Stimulated activated CD8-positive, alpha-beta memory T cell treated with anti-CD3 and anti-CD28 coated beads, Interleukin-15, amount 100 ng/mL, for 4 hours (primary cell): ENCODE measurements at places on chromosomes 12 and 14.
A peak's percentile ranks its signal among the peaks of the same experiment; 100 is the strongest.

- no peak for DNase-seq
These were observed 9.0 kb upstream of the SIX1 start for GRCh38 chr14:60658211-60658690.

DNA sequence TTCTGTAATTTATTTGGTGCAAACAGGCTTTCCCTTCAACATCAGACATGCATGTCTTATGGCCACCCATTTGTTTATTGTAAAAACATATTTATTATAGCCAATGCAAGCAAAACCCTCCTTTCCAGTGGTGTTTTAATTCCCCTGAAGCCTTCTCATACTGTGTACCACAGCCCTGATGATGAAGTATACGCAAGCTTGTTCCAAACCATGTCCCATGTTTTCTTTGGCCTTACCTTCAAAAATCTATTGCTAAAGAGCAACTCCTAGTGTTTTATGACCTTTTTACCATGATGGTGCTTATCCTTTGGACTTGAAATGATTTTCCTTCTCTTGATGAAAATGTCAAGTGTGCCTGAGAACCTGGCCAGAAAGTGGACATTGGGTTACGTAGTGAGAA is 85.9 kb upstream of the CCDC91 start:
- DNase-seq, result no peak

GRCh38 chr12:74334780-74335179 is 202.9 kb upstream of the ATXN7L3B start:
- no peak for DNase-seq

GRCh38 chr14:52312931-52313355 is 1.2 kb upstream of the PTGER2 start:
- no peak for DNase-seq

DNA sequence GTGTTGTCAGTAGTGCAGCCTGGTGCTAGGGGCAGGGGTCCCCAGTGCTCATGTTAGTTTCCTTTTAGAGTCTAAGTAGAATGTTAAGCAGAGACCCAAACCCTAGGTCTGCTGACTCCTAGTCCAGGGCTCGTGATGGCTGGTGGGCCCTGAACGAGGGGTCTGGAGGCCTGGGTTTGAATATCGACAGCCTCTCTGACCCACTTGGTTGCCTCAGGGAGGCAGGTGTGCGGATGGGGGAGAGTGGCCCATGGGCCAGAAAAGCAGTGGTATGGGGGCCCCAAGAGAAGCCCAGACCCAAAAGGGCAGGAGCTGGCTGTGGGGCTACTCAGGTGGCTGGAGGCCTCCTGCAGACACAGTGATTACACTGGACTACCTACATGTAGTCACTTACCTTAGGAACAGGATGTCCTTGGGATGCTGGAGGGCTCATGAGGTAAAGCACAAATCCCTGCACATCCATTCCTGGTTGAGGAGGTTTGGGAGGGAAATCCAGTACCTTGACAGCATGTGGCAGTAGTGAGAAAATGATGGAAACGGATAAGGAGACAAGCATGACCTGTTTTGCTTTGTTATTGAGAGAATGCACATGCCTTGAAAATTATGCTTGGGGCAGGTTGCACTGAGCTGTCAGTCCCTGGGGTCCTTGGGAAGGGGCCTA is 1.7 kb upstream of the SLC25A29 start:
- no peak for DNase-seq

DNA sequence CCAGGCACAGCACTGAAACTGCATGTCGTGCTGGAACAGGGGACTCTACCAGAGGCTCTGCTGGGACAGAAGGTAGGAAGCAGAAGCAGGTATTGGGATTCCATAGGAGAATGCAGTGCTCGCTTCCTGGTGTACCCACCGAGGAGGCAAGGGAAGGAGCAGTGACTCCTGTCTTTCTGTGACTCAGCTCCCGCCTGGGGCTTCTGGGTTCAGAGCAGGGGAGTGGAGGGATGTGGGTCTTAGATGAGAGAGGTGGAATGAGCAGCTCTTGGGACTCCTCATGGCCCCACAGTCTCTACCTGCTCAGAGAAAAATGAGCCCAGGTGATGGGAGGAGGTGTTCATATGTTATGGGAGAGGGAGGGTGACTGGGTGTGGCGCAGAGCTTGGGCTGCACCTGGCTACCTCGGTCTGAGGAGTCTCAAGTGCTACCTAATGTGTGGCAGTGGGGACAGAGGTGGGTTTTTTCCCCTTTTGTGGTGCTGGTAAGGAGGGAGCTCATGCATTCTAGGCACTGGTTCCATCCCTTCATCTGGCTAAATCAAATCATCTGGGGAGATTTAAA is 26.3 kb downstream of the WNT5B start:
- no peak for DNase-seq

DNA sequence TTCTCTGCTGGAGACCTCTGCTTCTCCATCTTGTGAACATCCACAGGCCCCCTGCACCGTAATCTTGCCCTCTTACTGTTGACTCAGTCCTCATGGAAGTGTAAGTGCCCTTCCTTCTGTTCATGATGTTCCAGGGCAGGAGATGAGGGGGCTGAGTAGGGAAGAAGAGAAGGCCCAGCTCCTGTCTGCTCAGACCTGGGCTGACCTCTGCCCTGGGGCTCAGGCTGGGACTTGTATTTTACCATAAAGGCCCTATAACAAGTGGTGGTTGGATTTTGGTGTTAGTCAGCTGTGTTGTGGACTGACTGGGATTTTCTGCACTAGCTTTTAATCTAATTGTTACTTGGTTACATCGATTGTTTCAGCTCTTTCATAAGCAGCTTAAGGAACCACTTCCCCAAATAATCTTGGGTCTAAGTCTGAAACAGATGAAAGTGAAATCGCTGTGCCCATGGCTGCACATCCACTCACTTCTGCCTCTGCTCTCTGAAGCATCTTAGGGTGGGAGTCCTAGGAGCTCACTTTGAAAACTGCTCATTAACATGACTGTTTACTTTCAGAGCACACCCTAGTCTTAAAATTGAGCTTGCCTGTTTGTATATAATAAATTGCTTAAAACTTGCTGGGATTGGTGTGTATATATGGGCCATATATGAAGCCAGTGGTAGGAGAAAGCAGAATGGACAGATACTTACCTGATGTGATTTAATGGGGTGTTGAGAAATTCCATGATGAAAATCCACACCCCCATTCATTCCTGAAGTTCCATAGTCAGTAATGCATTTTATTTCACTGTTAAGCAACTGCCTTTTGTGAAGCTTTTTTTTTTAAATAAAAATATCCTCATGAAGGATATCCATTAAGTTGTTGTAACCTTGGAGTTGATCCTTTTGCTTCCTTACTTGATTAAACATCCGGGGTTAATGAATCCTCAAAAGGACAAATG is 17.7 kb downstream of the C12orf71 start:
- no peak for DNase-seq

DNA sequence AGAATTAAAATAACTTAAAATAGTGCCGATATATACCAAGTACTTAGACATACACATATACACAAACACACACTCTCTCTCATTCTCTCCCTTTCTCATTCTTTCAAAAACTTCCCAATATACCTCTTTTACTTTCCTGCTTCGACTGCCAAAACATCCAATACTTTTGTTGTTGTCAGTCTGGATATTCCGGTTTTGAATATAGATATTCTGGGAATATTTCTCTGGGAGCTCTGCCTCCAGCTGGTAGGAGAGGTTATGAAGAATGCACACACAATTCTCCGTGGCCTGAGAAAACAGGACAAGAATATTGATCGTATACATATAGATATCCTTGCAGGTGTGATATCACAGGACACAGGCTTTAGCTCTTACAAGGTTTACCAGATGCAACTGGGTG is 66.6 kb upstream of the YARS2 start:
- no peak for DNase-seq

- DNase-seq, result no peak
These were observed 2.2 kb upstream of the PPTC7 start for GRCh38 chr12:110585231-110585799.

GRCh38 chr14:75277008-75277814 is 1.4 kb upstream of the FOS start:
- no peak for DNase-seq

- no peak for DNase-seq
These were observed 249.7 kb upstream of the AVPR1A start for GRCh38 chr12:63400718-63401117.

DNA sequence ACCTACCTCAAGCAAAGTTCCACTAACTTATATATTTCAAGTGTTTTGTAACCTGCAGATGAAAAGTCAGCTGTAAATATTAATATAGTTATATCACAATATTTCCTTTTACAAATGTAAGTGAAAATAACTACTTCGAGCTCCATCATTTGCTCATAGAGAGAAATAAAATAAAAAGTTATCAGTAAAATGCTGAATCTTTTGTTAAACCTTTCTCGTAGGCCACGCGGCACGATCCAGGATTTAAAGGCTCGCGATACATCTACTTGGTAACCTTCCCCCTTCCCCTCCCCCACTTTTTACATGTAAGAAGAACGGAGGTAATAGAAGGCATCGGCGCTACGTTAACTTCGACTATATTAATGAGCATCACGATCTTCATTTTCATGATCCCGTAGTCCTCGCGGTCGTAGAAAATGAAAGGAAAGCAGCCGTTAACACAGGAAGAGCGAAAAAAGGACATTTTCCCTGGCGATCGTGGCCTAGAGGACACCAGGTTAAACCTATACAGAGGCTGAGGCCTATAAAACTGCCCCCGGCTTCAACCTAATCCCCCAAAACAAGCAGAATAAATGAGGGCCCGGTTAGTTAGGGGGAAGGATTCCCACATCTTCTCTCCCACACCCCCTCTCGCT is 508 bp downstream of the HNRNPC start:
- no peak for DNase-seq

- DNase-seq, result no peak
These were observed 6.7 kb downstream of the BTBD6 start for GRCh38 chr14:105255021-105255507.

DNA sequence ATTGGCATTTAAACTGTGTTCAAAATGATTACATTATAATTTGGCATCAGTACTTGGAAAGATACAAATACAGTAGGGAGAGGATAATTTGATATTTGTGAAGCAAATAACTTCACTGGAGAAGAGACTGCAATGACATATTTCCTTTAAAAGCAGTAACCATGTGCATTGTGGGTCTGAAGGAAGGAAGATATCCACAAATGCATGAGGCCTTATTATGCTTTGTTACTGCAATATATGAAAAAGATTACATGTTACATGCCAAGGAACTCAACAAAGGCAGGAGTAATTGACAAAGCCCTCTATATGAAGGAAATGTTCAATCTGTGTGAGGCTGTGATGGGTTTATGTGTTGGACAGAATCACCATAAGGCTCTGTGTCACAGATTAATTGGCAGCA is 391.5 kb downstream of the APAF1 start:
- no peak for DNase-seq

- no peak for DNase-seq
These were observed 65.1 kb downstream of the SIX6 start for GRCh38 chr14:60573943-60574495.

- no peak for DNase-seq
These were observed 6.0 kb downstream of the TMCC3 start for GRCh38 chr12:94644141-94644979.

DNA sequence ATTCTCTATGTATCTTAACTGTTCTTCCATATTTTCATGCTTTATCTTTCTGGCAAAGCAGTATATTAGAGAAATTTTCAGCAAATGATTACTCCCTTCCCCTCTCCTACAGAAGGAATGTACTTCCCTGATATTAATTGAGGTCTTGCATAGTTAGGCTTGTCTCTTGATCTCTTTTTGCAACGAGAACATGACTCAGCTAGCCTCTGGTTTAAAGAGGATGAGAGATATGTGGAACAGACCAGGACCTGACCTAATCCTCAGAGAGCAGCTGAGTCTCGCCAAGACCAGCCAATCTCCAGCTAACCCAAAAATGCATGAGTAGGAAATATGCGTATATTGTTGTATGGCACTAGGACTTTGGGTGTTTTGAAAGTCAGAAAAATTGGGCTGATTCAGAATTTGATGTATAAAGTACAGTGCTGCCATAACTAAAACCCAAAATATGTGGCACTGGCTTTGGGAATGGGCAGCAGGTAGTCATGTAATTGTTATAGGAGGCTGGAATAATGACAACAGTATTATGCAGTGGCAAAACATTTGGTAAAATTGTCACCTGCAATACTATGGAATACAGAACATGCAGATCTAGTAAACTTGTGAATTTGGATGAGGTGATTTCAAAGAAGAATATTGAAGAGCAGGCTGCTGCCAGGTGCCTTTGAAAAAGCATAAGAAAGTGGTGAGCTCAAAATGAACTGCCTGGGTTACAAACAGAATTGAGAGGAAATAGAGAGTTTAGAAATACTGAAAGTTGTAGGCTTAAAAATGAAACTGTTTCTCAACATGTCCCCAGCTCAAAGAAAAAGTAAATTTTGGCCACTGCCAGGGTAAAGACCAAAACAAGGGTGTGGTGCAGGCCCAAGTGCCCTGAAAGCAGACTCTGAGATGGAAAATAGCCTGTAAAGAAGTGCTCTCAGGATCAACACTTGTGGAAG is 9.3 kb upstream of the USP15 start:
- no peak for DNase-seq

DNA sequence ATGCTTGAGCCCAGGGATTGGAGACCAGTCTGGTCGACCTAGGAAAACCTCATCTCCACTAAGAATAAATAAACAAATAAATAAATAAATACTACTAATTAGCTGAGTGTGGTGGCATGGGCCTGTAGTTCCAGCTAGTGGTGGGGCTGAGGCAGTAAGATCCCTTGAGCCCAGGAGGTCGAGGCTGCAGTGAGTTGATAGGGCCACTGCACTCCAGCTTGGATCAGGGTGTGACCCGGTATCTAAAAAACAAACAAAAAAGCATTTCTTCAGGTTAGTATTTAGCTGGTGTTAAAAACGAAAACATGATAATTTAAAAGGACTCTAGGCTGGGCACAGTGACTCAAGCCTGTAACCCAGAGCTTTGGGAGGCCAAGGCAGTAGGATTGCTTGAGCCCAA is 1.2 kb upstream of the FGD4 start:
- no peak for DNase-seq

GRCh38 chr14:97866664-97867063 is 1069.5 kb downstream of the VRK1 start:
- DNase-seq, result no peak

DNA sequence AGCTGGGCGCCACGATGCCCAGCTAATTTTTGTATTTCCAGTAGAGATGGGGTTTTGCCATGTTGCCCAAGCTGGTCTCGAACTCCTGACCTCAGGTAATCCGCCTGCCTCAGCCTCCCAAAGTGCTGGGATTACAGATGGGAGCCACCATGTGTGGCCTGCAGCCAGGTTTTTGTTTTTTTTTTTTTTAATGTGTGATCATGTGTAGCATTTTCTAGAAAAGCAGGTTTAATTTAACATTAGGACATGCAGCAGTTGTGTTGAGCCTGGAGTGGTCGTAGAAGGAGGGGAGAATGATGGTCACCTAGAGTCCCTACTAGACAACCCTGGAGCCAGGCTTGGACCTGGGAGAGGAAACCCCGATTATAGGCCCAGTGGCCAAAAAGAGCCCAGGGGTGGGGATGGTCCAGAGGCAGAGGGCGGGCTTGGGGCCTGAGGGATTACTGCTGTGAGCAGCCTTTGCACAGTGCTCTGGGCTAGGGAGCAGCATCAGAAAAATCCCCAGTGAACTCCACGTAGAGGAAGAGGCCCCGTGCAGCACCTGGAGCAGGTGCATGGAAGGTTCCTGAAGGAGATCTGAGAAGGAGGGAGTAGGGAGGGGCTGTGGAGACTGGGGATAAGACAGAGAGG is 13.6 kb downstream of the DLK1 start:
- DNase-seq, result no peak

GRCh38 chr12:64273527-64274403 is 51.7 kb upstream of the KICS2 start:
- no peak for DNase-seq

GRCh38 chr12:122505419-122506051 is 4.8 kb upstream of the ZCCHC8 start:
- no peak for DNase-seq

- peak; percentile 36 for DNase-seq
These were observed 43.4 kb downstream of the ELK3 start for GRCh38 chr12:96237465-96238077.
